ENCODE measurements at places on chromosomes 2 and 18.

GRCh38 chr18:76484749-76485387 lies 10.2 kb downstream of the ZNF516 start:
- no peak for DNase-seq

DNA sequence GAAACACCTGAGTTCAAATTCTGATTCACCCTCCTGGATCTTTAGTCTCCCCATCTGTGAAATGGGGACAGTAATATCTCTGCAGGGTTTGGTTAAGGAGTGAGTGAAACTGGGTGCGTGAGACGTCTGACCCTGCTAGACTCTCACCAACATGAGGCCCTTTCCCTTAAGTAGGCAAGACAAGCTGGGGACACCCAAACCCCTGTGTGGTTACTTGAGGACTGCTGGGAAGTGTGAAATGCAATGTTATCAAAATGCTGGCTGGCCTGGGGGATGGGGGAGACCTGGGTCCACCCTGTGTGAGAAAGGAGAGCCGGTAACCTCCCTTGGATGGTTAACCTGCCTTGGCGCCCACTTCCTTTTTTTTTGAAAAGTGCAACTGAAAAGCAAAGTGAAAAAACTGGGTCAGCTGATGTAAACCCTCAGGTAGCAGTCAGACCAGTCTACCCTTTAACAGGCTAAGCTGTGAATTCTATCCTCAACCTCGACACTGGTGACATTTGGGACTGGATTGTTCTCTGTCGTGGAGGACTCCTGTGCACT lies 82.3 kb downstream of the INPP5D start:
- peak; percentile 28 for DNase-seq

- no peak for DNase-seq
Measured at GRCh38 chr18:10265560-10266333, 188.7 kb upstream of the APCDD1 start.

GRCh38 chr18:56481751-56482150 lies 156.6 kb downstream of the TXNL1 start:
- no peak for DNase-seq

- DNase-seq, result no peak
Measured at GRCh38 chr2:114009205-114009944, 119.5 kb downstream of the ACTR3 start.

DNA sequence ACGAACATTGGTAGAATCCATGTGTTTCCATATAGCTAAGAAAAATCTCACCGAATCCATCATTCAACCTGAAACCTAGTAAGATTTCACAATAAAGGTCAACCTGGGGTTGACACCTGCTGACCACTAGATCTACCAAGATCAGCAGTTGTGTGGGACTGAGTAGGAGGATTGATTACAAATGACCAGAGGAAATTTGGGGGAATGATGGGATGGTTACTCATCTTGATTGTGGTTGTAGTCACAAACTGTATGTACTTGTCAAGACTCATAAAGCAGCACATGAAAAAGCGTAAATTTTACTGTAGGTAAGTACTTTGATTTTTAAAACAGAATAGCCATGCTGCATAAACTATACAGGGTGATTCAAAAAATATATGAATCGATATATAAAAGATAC lies 14.7 kb downstream of the DAPL1 start:
- no peak for DNase-seq

DNA sequence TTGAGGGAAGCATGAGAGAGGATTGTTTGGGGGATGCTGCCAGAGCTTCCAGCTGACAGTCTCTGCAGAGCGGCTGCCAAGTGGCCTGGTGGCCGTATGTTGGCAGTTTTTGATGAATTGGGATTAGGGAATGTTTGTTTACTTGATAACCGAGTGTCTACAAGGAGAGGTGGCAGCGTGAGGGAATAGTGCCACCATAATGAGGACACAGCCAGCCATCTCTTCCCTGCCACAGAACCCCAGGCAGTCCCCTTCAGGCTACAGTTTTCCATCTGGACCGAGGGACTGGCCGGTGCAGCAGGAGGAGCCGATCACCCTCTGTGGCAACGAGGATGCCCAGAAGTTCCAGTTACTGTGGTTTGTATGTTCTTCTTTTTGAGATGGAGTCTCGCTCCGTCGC lies 55.2 kb downstream of the TRAPPC12 start:
- DNase-seq, result no peak

- peak; percentile 33 for DNase-seq
Measured at GRCh38 chr2:20576598-20577115, 74.2 kb downstream of the HS1BP3 start.

GRCh38 chr2:112812318-112813267 lies 24.0 kb downstream of the IL1B start:
- no peak for DNase-seq

- DNase-seq, result no peak
Measured at GRCh38 chr18:1505856-1506255, 601.2 kb downstream of the ADCYAP1 start.

DNA sequence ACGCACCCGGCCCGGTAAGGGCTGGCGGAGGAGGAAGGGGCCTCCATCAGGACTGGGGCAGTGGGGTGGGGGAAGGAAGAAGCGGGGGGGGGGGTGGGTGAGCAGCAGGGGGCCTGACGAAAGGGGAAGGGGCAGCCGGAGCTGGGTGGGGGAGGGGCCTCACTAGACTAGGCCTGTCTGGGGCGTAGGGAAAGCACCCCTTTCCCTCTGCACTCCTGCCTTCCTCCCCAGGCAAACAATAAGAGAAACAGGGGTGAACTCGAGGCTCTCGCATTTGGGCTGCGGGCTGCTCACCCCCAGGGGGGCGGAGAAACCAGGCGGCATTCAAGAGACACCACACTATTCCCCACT lies 82.7 kb upstream of the POMC start:
- DNase-seq, result peak; percentile 26

- DNase-seq, result peak; percentile 11
Measured at GRCh38 chr18:23662309-23663263, at the start of gene ANKRD29. Gene ANKRD29, minus strand, starts transcription at chr18:23662911. Its CDS starts 181 bp downstream, at chr18:23662730.

DNA sequence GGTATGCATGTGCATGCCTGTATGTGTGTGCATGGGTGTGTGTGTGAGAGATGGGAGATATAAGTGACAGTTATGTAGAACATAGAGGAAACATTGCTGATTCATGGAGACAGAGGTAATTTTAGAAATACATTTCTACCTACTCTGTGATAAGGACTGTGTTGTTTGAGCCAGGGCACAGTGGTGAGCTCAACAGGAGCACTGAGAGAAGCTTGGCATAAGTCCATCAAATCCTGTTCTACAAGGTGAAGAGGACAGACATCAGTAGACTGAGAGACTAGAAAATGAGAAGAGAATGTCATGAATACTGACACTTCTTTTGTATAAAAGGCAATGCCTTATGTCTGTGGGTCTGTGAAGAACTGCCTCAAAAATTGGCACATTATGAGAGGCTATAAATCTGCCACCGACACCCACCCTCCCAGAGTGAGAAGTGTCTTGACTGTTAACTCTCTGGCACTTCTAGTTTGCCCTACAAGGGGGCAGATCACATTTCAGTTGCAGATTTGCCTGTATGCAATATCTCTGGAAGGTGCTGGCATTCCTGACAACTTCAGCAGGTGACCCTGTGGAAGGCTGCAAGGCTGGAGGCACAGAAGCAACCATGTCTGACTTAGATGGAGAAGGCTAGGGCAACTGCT lies 962.3 kb upstream of the NRXN1 start:
- DNase-seq, result no peak

- no peak for DNase-seq
Measured at GRCh38 chr2:233092432-233093165, 32.5 kb downstream of the INPP5D start.

DNA sequence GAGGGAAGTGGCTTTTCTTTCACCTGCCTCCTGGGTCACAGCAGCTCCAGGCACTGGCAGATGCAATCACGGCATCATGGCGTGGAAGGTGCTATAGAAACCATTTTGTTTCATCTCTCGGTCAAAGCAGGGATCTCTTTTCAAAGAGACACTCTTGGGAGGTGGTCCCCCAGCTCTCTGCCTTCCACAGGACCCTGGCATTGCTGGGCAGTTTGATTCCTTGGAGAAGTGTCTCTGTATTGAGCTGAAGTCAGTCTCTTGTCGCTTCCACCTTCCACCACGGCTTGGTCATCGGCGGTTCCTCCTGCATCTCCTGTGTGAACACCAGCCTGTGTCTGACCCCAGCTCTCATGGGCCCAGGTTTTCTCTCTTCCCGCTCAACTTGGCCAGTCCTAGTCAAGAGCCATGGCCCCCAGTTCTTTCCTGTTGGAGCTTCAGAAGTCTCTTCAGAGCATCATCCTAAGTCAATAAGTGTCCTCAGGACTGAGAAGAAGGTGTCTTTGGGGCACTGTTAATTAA lies 42.3 kb upstream of the HDAC4 start:
- no peak for DNase-seq

GRCh38 chr2:23656597-23656973 lies 270.3 kb downstream of the ATAD2B start:
- no peak for DNase-seq

DNA sequence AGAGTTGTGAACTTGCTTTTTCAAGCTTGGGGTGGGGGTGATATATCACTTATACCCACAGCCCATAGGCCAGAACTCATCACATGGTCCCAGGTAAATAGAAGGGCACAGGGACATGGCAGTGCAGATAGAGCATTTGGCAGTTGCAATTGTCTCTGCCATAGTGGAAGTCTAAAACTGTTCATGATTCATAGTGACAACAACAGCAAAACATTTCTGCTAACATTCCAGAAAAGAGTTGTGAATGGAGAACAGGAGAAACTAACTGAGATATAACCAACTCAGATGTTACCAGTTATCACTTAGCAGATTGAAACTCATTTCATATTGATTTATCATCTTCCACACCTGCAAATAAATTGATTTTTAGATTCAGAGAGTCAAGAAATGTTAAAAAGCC lies 278.6 kb upstream of the KYNU start:
- DNase-seq, result no peak

- DNase-seq, result peak; percentile 73
Measured at GRCh38 chr2:233867993-233868532, at the start of gene MSL3B. Gene MSL3B, minus strand, starts transcription at chr2:233868386.

DNA sequence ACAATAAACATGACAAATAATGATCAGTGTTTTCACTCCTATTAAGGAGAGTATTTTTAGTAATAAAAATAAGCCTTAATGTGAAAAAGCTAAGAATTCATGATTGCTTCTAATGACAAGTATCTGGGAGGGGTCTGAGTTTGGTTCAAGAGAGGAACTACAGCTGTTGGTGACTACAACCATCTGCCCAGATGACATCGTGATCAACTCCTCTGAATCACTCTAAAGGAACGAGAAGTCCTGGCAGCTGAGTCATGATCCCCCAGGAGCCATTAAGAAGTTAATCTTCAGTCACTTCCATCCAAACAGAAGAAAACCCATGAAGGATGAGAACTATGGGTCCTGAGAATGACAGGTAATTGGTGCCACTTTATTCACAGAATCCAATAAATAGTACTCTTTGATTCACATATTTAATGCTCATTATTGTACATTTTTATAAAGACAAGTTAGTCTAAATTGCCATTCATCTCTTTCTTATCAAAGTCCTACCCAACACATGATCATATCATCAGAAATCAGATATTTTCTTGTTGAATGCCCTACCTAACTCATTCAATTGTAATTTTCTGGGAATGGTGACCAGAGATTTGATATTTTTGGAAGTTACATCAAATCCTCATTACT lies 6.8 kb downstream of the TFPI start:
- DNase-seq, result no peak

- no peak for DNase-seq
Measured at GRCh38 chr2:144513388-144514101, 6.4 kb downstream of the ZEB2 start.

DNA sequence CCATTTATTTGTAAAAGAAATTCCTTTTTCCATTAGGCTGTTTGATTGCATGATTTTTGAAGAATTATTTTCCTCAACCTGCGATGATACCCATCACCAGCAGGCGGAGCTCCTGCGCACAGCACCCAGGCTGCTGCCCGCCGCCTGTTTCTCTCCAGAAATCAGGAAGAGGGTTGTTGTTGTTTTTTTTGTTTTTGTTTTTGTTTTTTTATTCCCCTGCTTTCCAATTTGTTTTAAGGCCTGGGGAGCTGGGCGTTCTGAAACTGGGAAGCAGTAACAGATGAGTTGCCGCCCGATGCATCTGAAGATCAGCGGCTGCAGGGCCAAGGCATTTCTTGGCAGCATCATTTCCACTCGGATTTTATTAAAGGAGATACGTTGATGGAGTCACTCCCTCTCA lies 132.1 kb downstream of the MBP start:
- peak; percentile 23 for DNase-seq

DNA sequence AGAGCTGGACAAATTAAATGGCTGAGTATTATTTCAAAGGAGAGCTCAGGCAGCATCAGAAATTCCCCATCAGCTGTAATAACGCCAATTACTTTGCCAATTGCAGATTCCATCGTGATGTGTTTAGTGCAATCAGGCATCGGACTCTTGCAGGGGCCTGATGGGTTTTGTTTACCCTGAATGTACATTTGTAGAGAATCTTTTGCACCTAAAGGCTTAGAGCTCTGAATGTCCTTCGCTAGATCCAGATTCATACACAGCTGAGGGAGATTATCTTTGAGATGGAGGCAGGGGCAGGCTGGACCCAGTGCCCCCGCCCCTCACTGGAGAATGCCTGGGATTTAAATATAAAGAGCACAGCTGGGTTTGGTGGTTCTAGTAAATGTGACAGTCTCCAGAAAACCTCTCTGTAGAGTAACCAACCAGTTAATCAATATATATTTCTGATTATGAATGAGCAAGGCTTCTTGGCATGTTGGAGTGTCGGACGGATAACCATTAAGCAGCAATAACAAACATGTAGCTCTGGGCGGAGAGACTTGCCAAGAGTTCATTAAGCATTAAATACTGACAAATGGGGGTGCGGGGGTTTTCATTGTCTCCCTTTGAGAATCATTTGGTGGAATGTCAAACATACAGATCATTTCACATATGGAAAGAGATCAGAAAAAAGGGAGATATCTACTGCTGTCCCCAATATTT lies 200.9 kb downstream of the SETBP1 start:
- no peak for DNase-seq

- no peak for DNase-seq
Measured at GRCh38 chr2:53028225-53028624, 739.4 kb upstream of the CHAC2 start.

- DNase-seq, result no peak
Measured at GRCh38 chr2:214215107-214215506, 195.7 kb upstream of the VWC2L start.

DNA sequence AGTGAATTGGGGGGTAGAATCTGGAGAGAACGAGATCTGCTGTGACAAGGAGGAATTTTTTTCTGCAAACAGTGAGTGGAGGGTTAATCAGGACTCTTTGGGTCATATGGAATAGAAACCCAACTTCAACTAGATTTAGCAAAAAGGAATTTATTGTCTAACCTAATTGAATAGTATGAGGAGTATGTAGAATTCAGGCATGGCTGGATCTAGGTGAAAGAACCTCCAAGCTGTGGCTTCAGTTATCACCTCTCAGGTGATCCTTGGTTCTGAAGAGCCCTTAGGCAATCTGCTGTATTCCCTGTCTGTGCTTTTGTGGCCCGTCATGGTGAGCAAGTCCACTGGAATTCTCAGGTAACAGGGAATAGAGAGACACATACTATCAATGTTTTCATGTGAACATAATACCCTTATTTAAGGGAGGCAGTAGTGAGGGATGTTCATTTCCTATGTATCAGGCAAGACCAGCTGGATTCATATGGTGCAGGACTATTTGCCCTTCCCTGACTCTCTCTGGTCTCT lies 164.7 kb downstream of the ALPK2 start:
- no peak for DNase-seq
